Stimulated activated CD4-positive, alpha-beta T cell treated with anti-CD3 and anti-CD28 coated beads, Interleukin-4, amount 100 ng/mL, for 1 hour (primary cell): ENCODE measurements at places on chromosomes 16 and 17.
A peak's percentile ranks its signal among the peaks of the same experiment; 100 is the strongest.

DNA sequence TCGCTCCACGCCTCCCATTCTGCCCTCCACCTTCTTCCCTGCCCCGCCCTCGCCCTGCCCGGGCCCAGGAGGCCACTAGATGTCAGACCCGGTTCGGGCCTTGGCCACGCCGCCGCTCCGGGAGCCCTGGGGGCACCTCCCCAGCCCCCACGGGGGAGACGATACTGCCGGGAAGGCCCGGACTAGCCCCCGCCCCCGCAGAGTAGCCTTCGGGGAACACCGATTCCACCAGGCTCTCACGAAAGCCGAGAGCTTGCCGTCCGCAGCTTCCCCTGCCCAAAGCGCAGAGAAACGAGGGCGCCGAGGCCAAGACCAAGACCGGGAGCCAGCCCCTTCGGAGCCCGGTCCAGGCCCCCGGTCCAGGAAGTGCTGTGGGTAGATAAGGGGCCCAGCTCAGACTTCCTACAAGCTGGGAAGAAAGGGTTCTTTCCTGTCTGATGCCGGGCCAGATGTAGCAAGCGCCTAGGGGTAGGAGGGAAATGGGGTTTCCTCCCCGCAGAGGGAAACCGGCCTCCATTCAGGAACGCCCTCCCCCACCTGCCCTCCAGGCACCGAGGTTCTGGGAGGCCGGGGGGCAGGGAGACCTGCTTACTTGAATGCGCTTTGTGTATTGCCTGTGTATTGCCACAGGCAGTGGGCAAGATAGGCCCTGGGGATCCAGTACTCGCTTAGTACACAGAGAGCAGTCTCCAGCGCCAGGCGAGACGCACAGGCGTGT is 806 bp upstream of the CYB561 start:
- DNase-seq: peak; percentile 56

GRCh38 chr16:48590476-48590875 is 19.5 kb downstream of the N4BP1 start:
- no peak for DNase-seq

- no peak for DNase-seq
Measured at GRCh38 chr16:17037499-17037898, 433.3 kb downstream of the XYLT1 start.

- no peak for DNase-seq
Measured at GRCh38 chr16:88391144-88391850, 8.5 kb downstream of the ZNF469 start.

DNA sequence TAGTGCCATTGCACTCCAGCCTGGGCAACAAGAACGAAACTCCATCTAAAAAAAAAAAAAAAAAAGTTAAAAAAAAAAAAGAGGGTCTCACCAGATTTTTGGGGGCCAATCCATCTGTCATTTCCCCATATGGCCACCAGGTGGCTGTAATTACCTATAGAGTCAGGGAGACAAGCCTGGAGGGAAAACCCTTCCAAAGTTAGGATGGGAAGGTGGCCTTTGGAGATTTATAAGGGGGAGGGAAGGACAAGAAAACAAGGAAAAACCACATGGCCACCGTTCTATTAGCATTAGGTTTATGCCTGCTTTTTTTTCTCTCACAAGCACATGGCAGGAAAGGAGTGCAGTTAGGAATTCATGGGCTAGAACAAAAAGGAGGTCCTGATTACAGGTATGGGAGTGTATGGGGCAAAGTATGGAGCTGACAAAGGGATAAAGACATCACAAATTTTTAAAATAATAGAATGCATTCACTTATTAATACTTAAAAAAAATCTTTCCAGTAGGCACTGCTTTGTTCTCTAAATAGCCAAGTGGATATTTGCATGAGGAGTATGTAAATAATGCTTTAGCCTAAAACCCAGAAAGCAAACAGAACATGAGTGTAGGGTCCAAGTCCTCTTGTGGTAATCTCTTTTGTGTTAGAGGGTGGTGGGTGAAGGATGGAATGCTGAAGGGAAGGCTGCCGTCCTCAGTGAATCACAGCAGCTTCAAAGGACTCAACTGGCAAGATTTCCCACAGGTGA is 5.1 kb downstream of the CYB5D1 start:
- DNase-seq: peak; percentile 27

DNA sequence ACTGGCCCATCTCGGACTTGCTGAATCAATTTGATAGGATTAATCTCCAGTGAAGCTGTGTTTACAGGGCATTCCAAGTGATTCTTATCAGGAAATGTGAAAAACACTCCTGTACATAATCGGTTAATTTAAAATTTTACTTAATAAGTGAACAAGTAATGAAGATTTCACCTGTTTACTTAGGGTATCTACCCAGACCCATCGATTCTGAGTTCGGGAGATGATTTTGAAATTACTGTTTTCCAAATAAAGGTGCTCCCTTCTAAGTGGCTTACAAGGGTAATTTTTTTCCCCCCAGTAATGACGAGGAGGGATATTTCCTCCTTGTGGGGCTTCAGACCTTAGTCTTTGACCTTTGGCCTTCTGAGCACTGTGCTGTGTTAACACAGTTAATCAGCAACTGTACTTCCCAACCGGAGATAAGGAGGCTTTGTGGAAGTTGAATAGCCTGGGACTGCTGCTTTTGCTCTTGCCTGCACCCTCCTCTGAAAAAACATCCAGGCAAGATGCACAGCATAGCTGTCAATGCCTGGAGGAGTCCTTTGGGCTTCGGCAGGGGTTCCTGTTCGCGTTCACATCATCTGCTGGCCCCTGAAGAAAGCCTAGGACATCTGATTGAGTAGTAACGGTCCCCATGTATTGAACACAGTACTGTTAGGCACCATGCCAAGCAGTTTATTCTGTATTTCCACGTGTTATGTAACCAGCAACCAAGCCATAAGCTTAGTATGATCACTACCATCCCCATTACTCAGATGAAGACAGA is 1.8 kb downstream of the FAHD1 start:
- DNase-seq: no peak

- DNase-seq: no peak
Measured at GRCh38 chr16:82302042-82302727, 132.2 kb upstream of the MPHOSPH6 start.

- DNase-seq: peak; percentile 49
Measured at GRCh38 chr17:41917679-41918313, 955 bp downstream of the ACLY start.

DNA sequence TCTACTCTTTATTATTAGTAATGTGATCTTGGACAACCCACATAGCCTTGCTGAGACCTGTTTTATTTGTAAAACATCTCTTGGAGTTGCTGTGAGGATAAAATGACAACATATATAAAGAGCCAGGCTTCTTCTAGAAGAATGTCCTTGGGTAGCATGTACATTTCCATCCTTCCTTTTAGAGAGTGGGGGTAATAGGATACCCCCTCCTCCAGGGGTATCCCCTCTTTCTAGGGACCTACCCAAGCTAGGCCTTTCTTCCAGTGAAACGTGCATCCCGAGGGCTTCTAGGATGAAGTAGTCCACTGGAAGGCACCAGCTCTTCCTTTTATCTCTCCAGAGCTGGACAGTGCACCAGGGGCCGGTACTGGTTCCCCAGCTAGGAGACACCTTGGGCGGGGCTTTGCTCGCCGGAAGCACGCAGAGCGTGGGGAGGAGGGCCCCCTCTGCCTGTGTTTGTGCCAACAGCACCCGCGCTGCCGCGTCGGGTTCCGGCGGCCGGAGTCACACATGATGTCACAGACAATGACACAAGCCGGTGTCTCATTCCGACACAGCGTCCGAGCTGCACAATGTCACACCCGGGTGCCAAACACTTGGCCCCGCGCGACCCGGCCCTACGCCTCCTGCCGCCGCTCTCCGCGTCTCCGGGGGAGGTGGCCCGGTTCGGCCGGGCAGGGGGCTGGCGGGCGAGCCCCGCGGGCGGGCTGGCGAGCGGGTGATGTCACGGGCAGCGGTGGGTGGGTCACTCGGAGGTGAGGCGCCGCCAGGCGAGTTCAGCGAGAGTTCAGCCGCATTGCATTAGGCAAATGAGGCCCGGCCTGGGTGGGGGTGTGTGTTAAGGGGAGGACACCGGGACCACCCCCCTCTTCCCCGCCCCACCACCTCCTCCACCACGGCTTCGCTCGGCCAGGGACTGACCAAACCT is 23.4 kb downstream of the GJD3 start:
- DNase-seq: peak; percentile 77

- DNase-seq: no peak
Measured at GRCh38 chr17:10598621-10599020, 49.2 kb upstream of the MYH2 start.

DNA sequence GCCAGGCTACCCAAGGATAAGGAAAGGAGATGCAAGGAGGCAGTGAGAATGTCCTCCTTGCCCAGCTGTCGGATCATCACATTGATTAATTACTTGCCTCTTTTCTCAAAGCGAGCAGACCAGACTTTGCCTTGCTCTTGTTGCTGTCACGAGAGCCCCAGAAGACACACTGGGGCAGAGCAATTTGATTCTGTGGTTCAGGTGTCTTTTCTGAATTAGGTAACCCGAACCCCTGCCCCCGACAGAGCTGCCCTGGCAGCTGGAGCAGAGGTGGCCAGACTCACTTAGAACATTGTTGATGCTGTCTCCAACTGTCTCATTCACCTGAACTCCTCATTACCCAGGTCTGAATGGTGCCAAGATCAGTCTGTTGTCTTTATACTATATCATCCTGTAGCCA is 34.3 kb downstream of the VAT1L start:
- no peak for DNase-seq

DNA sequence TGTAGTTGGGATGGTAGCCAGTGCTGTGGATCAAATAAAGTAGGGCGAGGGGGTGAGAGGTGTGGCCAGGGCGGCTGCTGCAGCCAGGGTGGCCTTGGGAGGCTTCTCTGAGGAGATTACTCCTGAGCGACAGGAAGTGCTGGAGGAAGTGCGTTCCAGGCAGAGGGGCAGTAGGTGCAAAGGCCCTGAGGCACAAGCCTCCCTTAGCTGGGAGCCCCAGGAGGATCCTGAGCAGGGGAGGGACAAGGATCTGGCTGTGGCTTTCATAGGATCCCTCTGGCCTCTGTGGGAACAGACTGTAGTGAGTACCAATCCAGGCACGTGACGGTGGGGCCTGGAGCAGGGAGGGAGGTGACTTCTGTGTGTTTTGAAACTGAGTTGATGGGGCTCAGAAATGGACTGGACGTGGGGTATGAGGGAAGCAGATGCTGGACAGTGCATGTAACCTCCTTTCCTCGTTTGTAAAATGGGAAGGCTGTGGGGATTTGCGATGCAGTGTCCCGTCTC is 2.8 kb downstream of the LLGL1 start:
- no peak for DNase-seq

DNA sequence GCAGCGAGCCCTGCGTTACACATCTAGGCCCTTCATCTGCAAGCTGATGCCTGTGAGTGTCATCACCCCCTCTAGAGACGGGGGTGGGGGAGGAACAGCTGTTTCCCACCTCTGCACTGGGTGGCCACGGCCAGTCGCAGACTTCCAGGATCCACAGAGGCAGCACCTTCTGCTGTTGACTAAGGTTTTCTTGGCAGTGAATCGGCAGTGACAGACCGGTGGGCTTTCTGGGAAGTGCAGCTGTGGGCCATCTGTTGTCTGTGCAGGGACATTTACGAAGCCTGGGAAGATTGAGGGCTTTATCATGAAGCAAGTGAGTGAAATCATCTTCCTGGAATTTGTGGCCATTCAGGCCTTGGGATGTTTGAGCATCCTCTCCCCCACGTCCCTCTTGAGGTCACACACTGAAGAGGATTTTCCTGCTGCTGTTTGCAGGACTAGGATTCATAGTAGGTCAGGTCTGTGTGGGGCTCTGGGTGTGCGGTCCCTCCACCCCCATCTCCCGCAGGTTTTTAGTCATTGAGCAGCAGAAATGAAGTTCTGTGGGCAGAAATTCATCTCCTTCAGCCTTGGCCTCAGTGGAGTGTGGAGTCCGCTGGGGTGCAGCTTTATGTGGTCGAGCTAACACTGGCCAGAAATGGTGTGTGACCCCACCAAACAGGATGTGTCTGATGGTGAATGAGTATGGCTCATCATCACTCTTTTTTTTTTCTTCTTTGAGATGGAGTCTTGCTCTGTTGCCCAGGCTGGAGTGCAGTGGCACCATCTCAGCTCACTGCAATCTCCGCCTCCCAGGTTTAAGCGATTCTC is 12.0 kb downstream of the PGS1 start:
- no peak for DNase-seq

DNA sequence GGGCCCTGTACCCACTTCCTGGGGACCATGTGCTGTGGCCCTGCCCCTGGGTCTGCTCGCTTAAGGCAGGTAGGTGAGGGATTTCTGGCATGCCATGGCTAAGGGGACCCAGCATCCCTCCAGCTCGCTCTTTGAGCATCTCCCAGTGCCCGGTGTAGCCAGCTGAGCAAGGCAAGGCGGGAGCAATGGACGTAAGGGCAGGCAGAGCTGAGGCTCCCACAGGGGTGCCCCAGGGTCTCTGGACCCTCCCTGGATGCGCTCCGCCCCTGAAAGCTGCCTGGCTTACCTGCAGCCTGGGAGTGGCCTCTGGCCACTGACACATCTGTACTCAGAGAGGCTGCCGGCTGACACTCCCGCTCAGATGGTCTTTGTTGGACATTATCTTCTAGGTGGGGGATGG is 189.9 kb downstream of the IRF8 start:
- no peak for DNase-seq

- peak; percentile 7 for DNase-seq
Measured at GRCh38 chr17:72422505-72423285, 301.9 kb downstream of the SOX9 start.
